ENCODE measurements at places on chromosomes 3 and 15.
A peak's percentile ranks its signal among the peaks of the same experiment; 100 is the strongest.

- DNase-seq: peak; percentile 52
These were observed 744.7 kb downstream of the EPHA3 start for GRCh38 chr3:89851974-89852621.

- DNase-seq: no peak
These were observed 98.9 kb upstream of the SPRED1 start for GRCh38 chr15:38153781-38154180.

DNA sequence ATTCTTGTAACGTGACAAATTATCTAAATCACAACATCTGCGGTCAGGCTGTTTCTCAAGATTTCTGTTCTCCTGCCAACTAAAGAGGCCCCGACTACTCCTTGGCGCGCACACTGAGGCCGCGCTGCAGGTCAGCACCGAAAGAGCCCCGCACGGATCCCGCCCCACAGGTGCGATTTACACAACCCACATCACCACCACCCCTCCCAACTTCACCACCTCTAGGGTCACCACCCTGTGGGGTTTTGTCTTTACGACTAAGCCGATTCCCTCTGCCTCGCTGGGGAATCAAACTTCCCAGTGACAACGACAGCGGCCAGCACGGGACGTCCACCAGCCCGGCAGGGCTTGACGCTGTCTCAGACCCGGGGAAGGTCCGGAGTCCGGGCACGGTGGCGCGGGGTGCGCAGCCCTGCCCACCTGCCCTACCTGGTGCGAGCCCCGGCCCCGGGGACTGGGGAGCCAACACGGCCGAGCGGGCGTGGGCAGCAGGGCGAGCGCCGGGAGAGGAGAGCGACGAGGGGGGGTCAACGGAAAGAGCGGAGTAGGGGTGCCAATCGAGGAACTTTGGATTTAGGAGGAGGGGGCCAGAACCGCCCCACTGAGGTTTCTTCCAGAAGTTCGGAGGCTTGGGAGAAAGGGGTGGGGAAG lies 764 bp downstream of the UACA start:
- peak; percentile 51 for DNase-seq

GRCh38 chr3:41117398-41117870 lies 81.9 kb upstream of the CTNNB1 start:
- DNase-seq: no peak

GRCh38 chr3:100032243-100032642 lies 82.1 kb downstream of the FILIP1L start:
- DNase-seq: no peak

DNA sequence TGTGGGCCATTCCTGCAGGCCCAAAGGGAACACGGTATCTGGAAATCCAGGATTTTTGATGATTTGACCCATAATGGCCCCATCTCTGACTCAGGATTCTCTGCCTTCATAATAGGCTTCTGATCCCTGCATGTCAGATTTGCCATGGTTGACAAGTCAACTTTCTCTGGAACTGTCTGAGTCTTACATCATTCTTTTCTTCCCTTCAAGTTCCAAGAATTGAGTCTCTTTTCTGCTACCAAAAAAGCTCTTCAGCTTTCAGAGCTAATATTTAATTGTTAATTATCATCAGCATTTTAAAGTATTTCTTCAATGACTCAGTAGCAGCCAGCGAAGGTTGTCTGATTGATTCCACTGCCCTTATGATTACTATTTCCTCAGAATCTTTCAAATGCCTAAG lies 244.4 kb upstream of the COL8A1 start:
- DNase-seq: no peak

DNA sequence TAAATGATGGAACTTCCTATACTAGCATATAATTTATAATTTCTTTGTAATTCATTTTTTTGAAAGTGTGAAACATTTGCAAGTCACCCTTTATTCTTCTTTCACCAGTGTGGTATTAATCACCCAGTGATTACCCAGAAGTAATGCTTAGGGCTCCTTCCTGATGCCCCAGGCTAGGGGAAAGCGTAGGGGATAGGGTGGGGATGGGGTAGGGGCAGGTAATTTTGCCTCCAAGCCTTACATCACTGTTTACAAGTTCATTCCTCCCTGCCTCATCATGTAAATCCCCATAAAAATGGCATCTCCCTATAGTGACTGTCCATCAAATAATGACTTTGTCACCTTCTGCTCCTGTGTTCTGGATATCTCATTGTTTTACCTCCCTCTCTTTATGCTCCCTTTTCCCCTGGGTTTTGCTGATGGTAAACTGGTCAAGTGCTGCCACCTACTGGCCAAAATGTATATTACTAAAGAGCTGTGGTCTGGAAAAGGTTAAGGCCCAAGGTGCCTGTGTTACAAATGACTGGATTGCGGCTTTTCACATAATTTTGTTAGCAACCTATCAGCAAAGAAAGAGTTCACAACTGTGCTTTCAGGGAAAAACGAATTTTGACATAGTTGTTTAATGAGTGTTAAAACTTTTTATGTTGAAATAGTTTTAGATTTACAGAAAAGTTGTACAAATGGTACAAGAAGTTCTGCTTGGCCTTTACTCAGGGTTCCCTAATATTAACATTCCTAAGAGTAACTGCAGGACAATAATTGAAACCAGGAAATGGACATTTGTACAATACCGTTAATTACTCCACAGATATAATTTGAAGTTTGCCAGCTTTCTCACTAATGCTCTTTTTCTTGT lies 54.7 kb downstream of the ONECUT1 start:
- peak; percentile 62 for DNase-seq

DNA sequence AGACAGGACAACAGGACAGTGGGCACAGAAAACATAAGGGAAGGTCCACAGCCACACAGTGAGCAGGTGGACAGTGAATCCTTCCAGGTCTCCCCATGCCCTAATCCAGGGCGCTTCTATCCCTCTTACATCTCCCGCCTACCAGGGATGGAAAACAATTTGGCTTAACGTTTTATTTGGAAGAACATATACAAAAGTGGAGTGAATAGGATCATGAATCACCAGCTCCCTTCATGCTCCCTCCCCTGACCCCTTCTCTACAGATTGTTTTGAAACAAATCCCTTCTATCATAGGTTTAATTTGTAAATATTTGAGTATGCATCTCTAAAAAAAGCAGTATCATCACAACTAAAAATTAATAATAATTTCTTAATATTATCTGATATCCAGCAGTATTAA lies 52.5 kb downstream of the CLDN11 start:
- DNase-seq: no peak

- DNase-seq: peak; percentile 29
These were observed 64.4 kb upstream of the CSPG5 start for GRCh38 chr3:47643092-47643491.

DNA sequence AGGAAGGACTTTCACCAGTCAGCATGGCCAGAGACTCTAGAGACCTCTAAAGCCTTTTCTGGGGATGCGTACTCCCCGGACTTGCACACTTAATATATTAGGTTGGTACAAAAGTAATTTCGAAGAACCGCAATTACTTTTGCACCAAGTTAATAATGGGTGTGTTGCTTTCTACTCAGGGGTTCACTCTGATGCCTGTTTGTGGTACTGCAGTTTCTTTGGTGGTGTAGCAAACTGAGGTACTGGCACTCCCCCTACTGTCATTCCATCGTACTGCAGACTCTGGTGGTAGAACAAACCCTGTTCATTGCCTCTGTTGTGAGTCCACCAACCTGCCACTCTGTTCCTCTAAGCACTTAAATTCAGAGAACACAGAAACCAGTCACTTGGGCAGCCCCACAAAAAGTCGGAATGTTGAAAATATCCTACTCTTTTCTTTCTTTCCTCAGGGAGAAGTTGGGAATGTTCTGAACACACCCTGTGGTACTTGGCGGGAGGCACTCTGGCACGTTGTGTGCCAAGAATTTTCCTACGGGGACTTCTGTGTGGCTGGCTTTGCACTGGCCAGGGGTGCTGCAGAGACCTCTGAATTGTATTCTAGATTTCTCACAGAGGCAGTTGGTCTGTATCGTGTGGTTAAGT lies 46.3 kb downstream of the GABRG3 start:
- peak; percentile 84 for DNase-seq

- peak; percentile 25 for DNase-seq
These were observed 29.3 kb upstream of the TRAK1 start for GRCh38 chr3:42061713-42062380.

DNA sequence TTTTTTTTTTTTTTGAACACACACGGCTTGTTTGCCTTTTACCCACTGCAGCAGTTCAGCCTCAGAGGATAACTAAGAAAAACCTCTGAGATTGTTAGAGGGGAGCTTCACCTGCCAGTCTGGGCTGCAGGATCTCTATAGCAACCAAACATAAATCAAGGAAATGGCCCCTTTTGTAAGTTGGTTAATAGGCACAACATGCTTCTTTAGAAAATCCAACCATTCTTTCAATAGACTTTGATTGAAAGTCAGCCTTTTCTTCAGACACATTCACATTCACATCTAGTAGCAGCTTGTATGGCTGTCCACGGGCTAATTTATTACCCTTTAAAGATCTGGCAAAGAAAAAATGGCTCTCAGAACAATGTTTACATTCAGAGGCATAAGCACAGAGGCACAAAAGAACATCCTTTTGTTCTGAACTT lies 136.6 kb upstream of the RARB start:
- peak; percentile 13 for DNase-seq

GRCh38 chr3:22862111-22862510 lies 341.0 kb upstream of the UBE2E2 start:
- DNase-seq: peak; percentile 5

DNA sequence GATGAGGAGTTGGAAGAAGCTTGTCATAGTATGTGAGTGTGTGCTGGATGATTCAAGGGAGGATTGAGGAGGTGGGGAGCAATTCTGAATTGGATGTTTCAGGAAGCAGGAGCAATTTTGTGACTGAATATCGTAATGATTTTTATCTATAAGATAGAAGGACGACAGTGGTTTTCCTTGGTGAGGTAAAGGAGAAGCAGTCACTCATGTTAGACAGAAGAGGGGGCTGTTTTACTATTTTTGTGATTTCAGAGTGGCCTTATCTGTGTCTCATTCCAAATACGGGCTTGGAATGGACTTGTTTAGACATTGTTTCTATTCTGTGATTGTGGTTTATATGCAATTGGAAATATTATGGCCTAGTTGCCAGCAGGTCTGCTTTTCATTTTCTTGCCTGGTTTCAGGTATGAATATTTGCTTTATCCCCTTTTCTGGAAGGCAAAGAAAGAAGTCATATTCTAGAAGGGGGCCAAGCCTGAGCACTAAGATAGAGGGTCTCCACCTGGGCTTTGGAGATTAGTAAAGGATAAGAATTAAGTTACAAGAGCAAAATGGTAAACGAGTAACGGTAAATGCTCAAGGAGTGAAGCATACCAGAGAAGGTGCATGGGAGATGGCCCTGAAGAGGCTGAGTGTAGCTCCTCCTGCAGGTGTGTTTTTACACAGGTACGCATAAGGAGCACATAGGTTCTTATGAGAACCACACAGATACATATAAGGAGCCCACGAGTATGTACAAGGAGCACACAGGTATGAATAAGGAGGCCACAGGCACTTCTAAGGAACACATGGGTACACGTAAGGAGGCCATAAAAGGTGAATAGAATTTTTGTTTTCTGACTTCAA lies 124.6 kb upstream of the KCNAB1 start:
- peak; percentile 20 for DNase-seq

- DNase-seq: no peak
These were observed 16.5 kb downstream of the TBC1D23 start for GRCh38 chr3:100277255-100277800.

GRCh38 chr3:76138921-76139320 lies 353.6 kb upstream of the ZNF717 start:
- no peak for DNase-seq

- no peak for DNase-seq
These were observed 76.4 kb downstream of the GAP43 start for GRCh38 chr3:115699706-115700105.

DNA sequence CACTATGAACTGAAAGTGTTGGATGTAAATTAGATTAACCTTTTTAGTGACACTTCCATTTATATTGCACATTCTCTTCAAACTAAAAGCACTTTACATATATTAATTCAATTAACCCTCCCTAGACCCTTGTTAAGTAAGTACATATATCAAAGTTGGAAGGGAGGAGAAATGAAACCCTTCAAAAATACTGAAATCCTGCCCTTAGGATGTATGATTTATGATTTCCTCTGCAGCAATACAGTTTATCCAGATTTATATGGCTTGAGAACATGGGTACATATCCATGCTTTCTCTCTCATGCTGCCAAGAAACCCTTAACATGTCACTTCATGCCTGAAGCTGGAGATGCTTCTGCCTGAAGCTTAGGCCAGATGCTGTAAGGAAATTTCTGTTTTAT lies 11.0 kb downstream of the CLSTN2 start:
- DNase-seq: no peak

GRCh38 chr15:45948181-45948621 lies 313.4 kb downstream of the SQOR start:
- no peak for DNase-seq

GRCh38 chr3:40620151-40620550 lies 95.4 kb downstream of the ZNF621 start:
- no peak for DNase-seq

GRCh38 chr3:161137260-161137659 lies 32.1 kb upstream of the B3GALNT1 start:
- DNase-seq: no peak

- no peak for DNase-seq
These were observed 123.0 kb downstream of the VGLL3 start for GRCh38 chr3:86867982-86868381.

- no peak for DNase-seq
These were observed 95.7 kb downstream of the CHDH start for GRCh38 chr3:53750253-53751210.

DNA sequence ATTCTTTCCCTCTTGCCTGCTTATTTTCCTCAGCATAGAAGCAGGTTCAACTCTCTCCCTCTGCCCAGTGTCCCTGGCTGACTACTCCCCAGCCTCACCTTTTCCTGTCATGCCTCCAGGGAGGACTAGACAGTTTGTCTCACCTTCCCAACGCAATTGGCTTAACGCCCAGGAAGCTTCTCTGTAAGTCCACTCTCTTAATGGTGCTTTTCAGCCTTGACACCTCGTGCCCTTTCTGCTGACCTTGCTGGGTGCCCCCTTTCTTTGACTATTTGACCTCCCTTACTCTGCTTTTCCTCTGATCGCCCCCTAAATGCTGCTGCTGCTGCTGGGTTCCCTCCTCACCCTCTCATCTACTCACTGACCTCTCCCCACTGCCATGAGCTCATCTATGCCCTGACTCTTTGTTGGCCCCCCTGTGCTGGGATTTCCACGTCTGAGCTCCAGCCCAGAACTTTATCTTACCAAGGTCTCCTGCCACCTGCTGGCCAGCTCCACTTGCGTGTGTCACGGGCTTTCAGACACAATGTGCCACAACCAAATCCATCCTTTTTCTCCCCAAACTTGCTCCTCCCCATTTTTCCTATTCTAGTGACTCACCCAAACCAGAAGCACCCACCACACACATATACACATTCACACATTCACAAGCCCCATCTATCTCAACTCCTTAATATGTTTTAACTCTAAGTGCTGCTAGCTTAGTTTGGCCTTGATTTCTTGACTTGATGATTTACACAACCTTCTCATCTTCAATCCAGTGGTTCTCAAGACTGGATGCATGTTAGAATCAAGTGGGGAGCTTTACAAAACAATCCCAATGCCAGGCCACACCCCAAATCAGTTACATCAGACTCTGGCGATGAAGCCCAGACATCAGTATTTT lies 16.6 kb downstream of the EPB42 start:
- DNase-seq: peak; percentile 61

DNA sequence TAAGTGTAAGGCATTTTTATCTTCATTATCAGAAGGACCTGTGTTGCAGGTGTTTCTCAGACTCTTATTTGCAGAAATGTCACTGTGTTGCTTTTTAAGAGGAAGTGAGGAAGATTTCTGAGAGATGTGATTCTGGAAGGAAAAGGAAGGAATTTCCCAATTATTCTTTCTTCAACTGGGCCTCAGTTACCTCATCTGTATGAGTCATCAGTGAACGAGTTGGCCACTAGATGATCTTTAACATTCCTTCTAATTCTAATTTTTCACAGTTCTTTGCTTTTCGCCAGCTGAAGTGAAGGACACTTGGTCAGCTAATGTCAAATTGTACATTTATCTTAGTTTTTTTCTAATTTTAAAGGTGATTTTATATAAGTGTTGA lies 28.9 kb downstream of the CLEC3B start:
- no peak for DNase-seq
